Kidney (tissue), 22 donors: ENCODE measurements at places on chromosomes 7 and 10. TPM values are rescaled to one million over a fixed set of nuclear protein-coding genes. Genes with fewer than 3 reads are reported as not detected.

DNA sequence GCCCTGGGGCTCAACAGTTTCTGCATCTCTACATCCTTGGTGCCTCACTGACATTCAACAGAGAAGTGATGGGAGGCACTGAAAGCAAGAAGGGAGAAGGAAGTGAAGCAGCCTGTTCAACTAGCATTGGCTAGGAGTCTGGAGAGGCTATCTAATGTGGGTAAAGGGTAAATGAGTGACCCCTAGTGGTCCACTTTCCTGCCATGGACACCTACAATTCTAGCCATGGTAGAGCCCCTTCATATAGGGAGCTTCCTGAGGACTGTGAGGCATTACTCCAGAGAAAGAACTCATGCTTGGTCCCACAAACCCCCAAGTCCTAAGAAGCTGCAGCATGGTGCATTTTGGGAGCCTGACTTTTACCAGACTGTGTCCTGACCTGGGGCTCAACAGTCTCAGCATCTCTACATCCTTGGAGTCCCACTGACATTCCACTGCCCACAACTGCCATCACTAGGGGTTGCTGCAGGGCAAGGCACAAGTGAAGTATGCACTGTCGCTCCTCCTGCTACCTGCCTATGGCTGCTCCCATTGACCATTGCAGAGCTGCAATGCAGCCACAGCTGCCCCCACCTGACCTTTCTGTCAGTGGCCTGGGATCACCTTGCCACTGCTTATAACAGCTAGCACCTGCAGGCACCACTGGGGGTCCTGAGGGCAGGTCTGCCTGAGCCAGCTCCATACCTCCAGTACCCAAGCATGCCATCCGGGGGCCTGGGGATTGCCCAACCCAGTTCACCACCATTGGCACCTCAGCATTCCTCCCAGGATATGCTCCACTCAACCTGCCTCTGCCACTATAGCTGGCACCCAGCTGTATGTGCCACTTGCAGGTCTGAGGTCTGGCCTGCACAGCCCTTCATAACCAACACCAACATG is 44.1 kb upstream of the CDK6 start:
- no peak overlapping the region for H3K27ac ChIP-seq
- DNase-seq = peak; percentile 59
- H3K27me3 ChIP-seq = no peaks in the 10 kb centered on the region
- H3K4me3 ChIP-seq = no peak overlapping the region
- no peaks in the 10 kb centered on the region for H3K36me3 ChIP-seq

DNA sequence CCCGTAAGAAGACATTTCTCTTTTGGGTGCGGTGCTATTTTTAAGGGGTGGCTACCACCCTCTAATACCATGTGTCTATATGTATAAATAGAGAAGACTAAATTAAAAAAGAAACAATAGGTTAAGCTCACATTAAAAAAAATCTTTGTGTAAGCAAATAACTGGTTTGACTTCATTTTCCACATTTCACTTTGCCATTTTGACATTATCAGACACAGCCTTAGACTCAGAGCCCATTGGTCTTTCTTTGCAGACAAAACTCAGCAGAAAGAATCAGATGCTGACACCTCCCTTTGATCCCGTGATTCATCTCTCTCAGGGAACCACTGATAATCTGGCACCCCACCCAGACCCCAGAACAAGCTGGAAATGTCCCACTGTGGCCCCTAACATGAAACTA is 74.5 kb downstream of the EMX2 start:
- no peaks in the 10 kb centered on the region for H3K36me3 ChIP-seq
- H3K27me3 ChIP-seq = no peaks in the 10 kb centered on the region
- no peak overlapping the region for H3K4me3 ChIP-seq
- no peaks in the 10 kb centered on the region for H3K4me1 ChIP-seq
- no peak overlapping the region for H3K27ac ChIP-seq

GRCh38 chr10:124696446-124697392 is 47.5 kb downstream of the FAM53B start:
- no peaks in the 10 kb centered on the region for H3K36me3 ChIP-seq
- no peaks in the 10 kb centered on the region for H3K27me3 ChIP-seq
- peak overlapping the region; percentile 43 for H3K27ac ChIP-seq
- peak; percentile 58 for DNase-seq
- H3K4me3 ChIP-seq = no peak overlapping the region

DNA sequence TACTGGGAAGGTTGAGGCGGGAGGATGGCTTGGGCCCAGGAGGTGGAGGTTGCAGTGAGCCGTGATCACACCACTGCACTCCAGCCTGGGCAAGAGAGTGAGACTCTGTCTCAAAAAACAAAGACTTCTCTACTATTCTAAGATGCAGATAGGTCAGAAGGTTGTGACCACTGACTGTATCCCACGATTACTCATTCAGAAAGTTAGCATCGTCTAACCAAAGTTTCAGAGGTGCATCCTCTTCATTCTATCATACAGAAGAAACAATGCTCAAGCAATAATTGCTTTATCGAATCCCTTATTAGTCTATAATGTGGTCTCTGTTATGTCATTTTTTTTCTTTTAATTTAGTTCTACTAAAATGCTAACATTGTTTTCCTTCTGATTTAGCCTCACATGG is 348.7 kb upstream of the LRGUK start:
- H3K4me3 ChIP-seq = no peak overlapping the region
- DNase-seq = no peak
- H3K4me1 ChIP-seq = no peaks in the 10 kb centered on the region
- no peaks in the 10 kb centered on the region for H3K27me3 ChIP-seq
- H3K27ac ChIP-seq = no peak overlapping the region
- no peaks in the 10 kb centered on the region for H3K36me3 ChIP-seq

GRCh38 chr10:117014835-117015234 is 9.8 kb upstream of the SHTN1 start:
- no peaks in the 10 kb centered on the region for H3K4me1 ChIP-seq
- no peak for DNase-seq
- H3K4me3 ChIP-seq = no peak overlapping the region

DNA sequence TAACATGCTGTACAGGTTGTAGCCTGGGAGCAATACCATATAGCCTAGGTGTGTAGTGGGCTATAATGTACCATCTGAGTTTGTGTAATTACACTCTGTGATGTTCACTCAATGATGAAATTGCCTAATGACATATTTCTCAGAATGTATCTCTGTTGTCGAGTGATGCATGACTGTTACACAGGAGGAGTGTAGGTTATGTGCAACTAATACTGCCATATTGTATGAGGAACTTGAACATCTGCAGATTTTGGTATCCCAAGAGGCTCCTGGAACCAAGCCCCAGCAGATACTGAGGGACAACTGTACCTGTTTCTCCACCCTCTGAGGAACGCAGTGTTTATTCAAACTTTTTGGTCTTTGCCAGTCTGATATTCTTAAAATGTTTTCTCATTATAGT is 38.6 kb downstream of the NACAD start:
- no peak for DNase-seq
- H3K27me3 ChIP-seq = no peaks in the 10 kb centered on the region
- no peak overlapping the region for H3K4me3 ChIP-seq
- no peak overlapping the region for H3K27ac ChIP-seq

DNA sequence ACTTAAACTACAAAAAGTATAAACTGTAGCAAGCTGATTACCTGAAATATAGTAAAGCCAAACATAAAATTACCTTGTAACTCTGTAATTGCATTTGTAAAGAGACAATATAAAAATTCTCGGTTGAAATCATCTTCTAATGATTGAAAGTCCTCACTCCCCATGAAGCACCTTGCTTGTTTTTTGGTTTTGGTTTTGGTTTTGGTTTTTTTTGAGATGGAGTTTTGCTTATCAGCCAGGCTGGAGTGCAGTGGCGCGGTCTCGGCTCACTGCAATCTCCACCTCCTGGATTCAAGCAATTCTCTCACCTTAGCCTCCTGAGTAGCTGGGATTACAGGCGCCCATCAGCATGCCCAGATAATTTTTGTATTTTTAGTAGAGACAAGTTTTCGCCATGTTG is 33.9 kb upstream of the GPR37 start:
- no peak for DNase-seq
- no peaks in the 10 kb centered on the region for H3K27me3 ChIP-seq
- no peak overlapping the region for H3K27ac ChIP-seq
- H3K4me1 ChIP-seq = no peaks in the 10 kb centered on the region

GRCh38 chr7:29254591-29254990 is 60.0 kb downstream of the CHN2 start:
- no peak overlapping the region for H3K4me3 ChIP-seq
- peaks cover 11% of the 10 kb centered on the region for H3K4me1 ChIP-seq
- H3K36me3 ChIP-seq = no peaks in the 10 kb centered on the region
- no peaks in the 10 kb centered on the region for H3K27me3 ChIP-seq

GRCh38 chr7:117112640-117113039 is 159.3 kb downstream of the ST7 start:
- DNase-seq = no peak
- H3K27me3 ChIP-seq = no peaks in the 10 kb centered on the region
- no peak overlapping the region for H3K4me3 ChIP-seq
- no peak overlapping the region for H3K27ac ChIP-seq

DNA sequence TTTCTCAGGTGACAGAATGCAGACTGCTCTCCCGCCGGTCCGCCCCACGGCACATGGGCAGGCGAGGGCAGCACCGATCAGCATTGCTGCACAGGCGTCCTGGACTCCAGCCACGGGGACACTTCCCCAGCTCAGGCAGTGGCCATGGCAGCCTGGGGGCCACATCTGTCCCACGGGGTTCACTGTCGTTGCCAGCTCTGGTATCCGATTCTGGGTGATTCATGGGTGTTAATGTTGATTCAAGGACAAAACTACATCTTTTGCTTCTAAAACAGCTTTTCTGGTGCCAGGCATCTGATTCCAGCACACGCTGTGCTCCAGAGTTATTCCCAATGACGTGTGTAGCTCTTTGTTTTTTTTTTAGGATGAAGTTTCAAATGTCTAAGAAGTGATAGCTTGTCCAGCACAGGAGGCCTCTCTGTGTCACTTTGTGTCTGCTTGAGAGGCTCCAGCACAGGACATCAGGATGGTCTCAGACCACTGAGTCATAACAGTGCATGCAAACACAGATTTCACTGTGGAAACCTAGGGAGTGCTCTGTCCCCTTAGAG is 218.0 kb downstream of the WDR37 start:
- H3K4me1 ChIP-seq = no peaks in the 10 kb centered on the region
- no peak overlapping the region for H3K4me3 ChIP-seq
- H3K27me3 ChIP-seq = no peaks in the 10 kb centered on the region
- H3K27ac ChIP-seq = no peak overlapping the region
- no peaks in the 10 kb centered on the region for H3K36me3 ChIP-seq

- no peak overlapping the region for H3K4me3 ChIP-seq
- no peaks in the 10 kb centered on the region for H3K4me1 ChIP-seq
- H3K36me3 ChIP-seq = no peaks in the 10 kb centered on the region
- H3K27me3 ChIP-seq = no peaks in the 10 kb centered on the region
Observed at GRCh38 chr10:49568235-49568634, 29.3 kb upstream of the ERCC6 start.

The TMEM130 gene
- total RNA-seq = 5.0 TPM

The C10orf62 gene
- 1.6 TPM for total RNA-seq

The ATG9B gene
- 0.19 TPM for total RNA-seq

The HOXA2 gene
- total RNA-seq = 2.9 TPM

The FXYD4 gene
- 109 TPM for total RNA-seq

The TBX20 gene
- not detected for total RNA-seq

The CC2D2B gene
- total RNA-seq = 2.5 TPM

The CPA1 gene
- total RNA-seq = 0.50 TPM

The ARHGEF5 gene
- total RNA-seq = 43.5 TPM
